ENCODE measurements at places on chromosomes 11 and 22.
A peak's percentile ranks its signal among the peaks of the same experiment; 100 is the strongest.

GRCh38 chr11:15180212-15180792 lies 65.6 kb downstream of the INSC start:
- no peak for DNase-seq

- no peak for DNase-seq
Measured at GRCh38 chr22:20578192-20578591, 70.8 kb downstream of the MED15 start.

GRCh38 chr22:43377896-43378704 lies 33.7 kb upstream of the MPPED1 start:
- DNase-seq, result no peak

DNA sequence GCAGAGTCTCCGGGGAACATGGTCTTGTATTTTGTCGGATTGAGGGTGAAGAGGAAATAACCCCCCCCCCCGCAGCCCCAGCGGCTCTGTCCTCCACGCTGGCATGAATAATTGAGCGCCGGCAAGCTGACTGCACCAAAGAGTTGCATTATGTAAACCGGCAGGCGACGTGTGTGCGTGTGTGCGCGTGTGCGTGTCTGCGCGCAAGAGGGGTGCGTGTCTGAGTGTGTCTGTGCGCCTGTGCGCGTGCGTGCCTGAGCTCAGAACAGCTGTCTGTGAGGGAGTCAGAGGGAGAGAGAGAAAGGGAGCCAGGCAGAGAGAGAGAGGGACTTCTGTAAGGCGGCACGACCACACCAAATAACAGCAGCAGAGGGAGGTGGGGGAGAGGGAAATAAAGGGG lies 94.4 kb downstream of the SCN3B start:
- DNase-seq, result no peak

DNA sequence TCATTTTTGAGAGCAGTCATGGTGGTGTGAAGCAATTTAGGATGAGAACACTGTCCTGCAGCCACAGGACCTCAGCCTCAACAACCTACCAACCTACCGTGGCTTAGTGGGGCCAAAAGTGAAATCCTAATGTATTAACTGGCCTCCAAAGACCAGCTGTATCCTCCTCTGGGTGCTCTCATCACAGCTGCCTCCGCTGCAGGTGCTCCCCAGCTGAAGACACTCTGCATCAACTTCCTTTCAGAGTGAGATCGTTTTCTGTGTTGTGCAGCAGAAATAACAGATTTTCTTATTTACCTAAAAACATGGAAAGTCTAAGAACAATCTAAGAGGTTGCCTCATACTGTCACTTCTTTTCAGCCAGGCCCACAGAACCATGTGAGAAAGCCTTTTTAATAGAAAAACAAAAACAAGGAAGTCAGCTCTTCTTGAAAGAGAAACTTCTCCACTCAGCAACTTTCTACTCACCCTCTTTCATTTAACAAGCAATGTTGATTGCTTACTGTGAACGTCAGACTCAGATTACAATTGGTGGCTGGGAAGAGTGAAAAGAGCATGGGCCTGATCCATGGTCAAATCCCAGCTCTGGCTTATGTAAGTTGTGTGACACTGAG lies 136.1 kb downstream of the TENM4 start:
- no peak for DNase-seq

DNA sequence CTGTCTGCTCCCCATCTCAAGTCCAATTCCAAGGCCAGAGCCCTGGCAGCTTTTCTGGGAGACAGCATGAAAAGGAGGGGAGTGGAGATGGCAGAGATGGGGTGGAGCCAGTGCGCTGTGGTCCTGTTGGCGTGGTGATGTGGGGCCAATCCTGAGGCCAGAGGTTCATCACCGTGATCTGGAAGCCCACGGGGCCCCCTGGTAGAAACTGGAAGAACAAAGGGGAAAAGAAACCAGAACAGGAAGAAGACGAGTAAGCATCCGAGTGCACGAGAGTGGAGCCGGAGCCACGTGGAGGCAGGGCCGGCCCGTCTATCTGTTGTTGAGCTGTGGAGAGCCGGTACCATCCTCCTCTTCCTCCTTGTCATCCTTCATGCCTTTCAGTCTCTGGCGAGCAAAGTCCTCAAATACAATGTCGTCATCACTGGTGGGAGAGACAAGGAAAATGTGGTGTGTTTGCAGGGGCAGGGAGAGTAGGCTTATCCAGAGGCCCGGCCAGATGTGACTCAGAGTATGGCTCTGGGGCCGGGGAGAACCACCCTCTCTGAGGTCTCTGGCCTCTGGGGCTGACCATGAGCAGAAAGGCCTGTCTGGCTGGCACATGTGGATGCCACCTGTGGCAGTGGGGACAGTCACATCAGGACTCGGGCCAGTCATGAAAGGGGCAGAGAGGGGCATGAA lies 25.4 kb downstream of the TPBGL start:
- no peak for DNase-seq

DNA sequence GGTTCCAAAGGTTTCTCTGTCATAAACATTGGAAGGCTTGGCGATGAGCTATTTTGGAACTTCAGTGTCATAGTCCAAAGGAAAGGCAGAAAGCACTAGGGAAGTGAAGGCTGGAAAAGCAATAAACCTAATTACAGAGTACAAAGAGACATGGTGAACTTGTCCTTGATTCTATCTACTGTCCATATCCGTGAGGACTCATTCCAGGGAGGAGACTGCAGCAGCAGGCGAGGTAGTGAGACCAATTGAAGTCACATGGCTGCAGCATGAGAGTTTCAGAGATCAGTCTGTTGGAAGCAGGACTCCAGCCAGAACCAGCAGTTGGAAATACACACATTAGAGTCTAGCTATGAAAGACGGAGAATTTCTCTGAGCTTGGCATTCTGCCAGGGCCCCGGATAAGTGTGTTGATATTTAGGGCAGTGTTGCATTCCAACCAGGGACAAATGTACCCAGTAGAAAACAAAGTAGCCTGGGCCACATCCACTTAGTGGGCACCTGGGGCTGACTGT lies 54.1 kb upstream of the ARHGAP42 start:
- DNase-seq, result no peak

DNA sequence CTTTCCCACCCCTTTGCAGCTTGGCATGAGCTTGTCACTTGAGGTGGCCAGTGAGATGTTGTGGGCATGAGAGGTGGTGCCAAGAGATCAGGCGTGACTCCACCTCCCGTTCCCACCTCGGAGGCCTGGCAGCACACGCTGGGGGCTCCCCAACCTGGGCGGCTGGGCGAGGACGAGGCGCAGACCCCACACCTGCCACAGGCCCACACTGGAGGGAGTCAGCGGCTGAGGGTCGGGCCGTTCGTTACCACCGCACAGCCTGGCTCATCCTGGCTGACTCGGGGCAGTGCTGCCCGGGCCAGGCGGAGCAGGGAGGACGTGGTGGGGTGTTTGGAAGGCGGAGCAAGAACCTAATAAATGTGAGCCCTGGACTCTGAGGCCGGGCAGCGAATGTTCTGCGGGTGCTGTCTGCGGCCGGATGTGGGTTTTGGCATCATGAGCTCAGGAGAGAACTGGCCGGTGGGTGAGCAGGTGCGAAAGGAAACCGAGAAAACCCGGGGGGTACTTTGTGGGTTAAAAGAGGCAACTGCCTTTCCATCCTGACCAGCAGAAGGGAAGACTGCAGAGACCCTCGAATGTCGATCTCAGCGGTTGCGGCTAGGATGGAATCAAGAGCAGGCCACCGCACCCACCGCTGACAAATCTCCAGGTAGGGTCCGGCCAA lies 10.2 kb upstream of the IFITM3 start:
- no peak for DNase-seq

- no peak for DNase-seq
Measured at GRCh38 chr11:111361874-111362273, 17.2 kb downstream of the POU2AF1 start.

GRCh38 chr22:36331912-36332622 lies 55.7 kb downstream of the MYH9 start:
- peak; percentile 63 for DNase-seq

GRCh38 chr22:41301085-41302020 lies at the start of gene ZC3H7B:
TSS of gene ZC3H7B (plus strand) at chr22:41301525. CDS start at chr22:41320661, 19,136 bp downstream.
- peak; percentile 88 for DNase-seq

- DNase-seq, result no peak
Measured at GRCh38 chr22:44595841-44596341, 97.9 kb upstream of the RTL6 start.

GRCh38 chr22:30488121-30488520 lies 16.3 kb upstream of the SEC14L3 start:
- no peak for DNase-seq

DNA sequence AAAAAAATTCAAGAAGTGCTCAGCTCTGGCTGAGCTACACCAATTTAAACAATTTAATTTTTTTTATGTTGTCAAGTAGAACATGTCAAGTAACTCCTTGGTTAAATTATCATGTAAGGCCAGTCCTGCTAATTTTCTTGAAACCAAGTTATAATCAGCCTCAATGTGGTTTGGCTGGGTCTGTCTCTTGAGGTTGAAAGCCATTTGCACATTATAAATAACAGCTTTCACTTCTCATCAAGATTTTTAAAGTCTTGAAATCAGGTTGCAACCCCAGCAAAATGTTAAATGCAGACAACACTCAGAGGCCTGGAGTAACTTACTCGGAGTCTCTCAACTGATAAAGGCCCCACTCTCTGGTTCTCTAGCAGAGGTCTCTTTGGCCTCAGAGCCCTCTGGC lies 324.4 kb downstream of the BRD1 start:
- no peak for DNase-seq

GRCh38 chr11:61349189-61349751 lies 12.4 kb downstream of the CYB561A3 start:
- no peak for DNase-seq

GRCh38 chr11:115848080-115848479 lies 343.9 kb upstream of the CADM1 start:
- no peak for DNase-seq

DNA sequence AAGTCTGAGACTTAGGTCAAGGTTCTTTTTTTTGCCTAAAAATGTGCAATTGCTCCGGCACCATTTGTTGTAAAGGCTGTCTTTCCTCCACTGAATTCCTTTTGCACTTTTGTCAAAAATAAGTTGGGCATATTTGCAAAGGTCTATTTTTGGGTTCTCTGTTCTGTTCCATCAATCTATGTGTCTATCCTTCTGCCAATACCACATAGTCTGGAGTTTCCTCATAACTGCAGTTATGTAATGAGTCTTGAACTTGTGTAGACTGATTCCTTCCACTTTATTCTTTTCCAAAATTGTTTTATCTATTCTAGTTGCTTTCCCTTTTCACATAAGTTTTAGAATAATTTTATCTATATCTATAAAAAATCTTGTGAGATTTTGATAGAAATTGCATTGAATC lies 6.7 kb downstream of the KCNJ5 start:
- DNase-seq, result no peak

GRCh38 chr11:76854709-76855108 lies 6.0 kb upstream of the ACER3 start:
- no peak for DNase-seq

GRCh38 chr11:61580271-61580888 lies 496 bp downstream of the SYT7 start:
- DNase-seq, result no peak

GRCh38 chr22:27866135-27867084 lies 52.6 kb downstream of the PITPNB start:
- no peak for DNase-seq

- peak; percentile 37 for DNase-seq
Measured at GRCh38 chr11:34339149-34340064, 18.4 kb downstream of the ABTB2 start.

DNA sequence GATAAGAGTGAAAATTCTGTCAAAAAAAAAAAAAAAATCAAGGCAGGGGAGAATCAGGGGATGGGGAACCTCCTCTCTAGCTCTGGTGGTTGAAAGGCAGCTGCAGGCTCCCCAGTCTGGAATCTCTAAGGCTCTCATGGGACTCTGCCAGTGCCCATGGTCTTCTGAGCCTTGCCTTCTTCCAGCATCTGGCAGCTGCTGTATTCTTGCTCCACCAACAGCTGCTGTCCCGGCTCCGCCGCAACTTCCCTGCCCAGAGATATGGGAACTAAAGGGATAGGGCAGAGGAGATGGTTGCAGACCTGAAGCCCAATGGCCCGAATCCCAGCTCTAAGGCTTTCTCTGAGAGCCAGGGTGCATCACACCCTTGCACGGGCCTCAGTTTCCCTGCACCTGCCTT lies 49.5 kb upstream of the PHF21B start:
- DNase-seq, result no peak

DNA sequence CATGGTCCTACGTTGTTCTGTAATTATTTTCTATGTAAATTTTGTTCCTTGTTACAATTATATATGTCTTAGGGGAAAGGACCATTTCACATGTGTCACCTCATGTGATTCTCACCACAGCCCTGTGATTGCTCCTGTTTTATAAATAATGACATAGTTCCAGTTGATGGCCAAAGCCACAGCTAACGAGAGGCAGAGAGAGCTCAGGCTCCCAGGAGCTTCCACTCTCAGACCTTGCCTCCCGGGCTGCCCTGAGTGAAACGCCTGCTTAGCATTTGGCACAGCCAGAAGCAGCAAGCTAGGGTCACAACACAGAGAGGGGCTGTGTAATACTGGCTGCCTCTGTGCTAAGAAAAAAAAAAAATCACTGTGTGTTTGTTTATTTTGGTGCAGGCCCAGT lies 5.9 kb downstream of the TMEM121B start:
- no peak for DNase-seq

GRCh38 chr11:82315093-82315492 lies 418.6 kb downstream of the FAM181B start:
- no peak for DNase-seq

DNA sequence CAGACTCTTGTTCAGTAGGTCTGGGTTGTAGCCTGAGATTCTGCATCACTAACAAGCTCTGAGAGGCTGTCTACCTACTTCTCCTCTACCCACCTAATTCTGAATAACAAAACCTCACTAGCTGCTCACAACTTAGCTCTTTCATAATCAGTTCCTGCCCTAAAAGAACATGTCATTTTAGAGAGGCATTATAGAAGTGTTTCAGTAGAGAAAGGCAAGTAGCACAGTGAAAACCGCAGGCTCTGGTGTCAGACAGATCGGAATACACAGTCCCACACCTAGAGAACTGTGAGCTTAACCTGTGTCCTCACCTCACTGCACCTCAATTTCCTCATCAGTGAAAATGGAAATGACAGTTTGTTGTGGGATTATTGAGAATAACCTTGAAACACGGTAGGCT lies 1337.6 kb upstream of the TENM4 start:
- no peak for DNase-seq

DNA sequence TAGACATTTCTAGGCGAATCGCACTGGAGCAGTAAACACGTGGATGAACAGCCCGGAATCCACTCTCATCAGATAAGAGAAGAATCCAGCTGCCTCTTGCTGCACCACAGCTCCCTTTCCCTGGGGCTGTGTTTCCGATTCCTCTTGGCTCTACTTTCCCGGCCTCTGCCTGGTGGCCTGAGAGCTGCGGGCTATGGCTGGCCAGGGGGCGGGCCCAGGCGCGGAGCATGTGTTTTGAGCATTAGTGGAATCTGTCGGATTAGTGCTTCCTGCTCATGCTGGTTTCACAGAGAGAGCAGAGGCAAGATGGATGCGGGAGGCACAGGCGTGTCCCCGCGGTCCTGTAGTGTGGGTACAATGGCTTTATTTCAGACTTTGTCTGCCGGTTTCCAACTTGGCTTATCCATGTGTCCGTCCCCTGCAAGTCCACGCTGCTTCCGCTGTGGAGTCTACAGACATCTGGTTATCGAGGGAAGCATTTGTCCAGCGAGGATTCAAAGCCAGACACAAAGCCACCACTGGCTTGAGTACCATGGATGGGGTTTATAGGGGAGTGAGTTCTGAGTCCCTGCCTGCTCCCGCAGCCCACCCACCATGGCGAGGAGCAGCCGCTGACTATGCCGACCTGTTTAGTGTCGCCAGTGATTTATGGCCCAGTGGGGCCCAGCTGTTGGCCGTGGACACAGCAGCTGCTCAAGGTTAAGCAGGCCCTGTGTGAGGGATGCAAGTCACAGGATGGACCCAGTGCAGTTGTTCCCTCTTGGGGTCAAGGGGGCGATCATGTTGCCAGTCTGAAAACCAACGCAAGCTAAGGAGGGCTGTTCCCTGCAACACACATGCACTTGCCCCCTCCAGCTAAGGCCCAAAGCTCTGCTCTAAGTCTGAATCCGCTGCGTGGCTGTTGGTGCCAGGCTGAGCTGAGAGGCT lies 43.3 kb upstream of the EP300 start:
- no peak for DNase-seq
